Foreskin fibroblast (primary cell): ENCODE measurements at places on chromosomes 5 and 9.

DNA sequence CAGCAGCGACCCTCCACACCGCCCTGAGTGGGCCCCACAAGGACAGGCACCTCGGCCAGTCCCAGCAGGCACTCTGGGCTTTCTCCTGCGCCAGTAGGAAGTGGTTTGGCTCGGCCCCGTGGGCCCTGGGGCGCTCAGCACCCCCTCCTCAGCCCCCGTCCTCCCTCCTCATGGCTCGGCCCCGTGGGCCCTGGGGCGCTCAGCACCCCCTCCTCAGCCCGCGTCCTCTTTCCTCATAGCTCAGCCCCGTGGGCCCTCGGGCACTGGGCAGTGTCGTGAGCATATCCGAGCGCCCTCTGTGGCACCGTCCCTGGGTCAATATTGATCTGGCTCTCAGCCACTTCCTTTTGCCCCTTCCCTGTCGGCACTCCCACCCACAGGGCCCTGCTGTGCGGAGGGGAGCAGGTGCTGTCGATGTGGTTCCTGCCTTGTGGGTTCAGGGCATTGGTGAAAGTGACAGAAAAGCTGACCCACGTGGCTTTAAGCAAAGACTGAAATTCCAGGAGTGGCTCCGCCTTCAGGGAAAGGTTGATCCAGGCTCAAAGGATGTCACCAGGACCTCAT is 5.5 kb upstream of the SCGB3A1 start:
- DNase-seq: no peak

DNA sequence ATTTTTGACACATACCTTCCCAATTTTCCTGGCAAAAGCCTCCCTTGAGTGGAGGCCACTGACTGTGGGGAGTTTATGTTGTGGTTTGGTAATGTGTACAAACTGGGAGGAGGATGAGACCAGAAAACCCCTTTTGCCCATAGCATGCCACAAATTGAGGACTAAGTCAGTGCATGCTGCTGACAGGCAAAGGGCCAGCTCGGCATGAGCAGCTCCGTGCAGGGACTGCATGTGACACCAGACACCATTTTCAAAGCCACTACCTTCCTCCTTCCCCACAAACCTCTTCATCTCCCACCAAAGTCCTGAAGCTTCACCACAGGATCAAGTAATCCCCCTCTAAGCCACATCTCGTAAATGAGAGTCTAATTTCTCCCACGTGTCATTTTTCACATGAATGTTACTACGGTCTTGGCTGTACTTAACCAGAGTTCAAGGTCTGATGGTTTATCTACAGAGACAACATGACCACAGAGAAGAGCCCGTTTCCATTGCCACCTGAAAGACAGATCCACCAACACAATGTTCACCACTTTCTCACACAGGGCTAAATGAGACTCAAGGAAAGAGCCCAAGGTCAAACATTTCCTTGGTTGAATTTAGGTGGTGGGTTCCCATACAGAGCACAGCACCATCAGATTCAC is 106.5 kb downstream of the NFIB start:
- no peak for DNase-seq

GRCh38 chr9:16329671-16330113 is 540.8 kb downstream of the BNC2 start:
- DNase-seq: peak; percentile 44

DNA sequence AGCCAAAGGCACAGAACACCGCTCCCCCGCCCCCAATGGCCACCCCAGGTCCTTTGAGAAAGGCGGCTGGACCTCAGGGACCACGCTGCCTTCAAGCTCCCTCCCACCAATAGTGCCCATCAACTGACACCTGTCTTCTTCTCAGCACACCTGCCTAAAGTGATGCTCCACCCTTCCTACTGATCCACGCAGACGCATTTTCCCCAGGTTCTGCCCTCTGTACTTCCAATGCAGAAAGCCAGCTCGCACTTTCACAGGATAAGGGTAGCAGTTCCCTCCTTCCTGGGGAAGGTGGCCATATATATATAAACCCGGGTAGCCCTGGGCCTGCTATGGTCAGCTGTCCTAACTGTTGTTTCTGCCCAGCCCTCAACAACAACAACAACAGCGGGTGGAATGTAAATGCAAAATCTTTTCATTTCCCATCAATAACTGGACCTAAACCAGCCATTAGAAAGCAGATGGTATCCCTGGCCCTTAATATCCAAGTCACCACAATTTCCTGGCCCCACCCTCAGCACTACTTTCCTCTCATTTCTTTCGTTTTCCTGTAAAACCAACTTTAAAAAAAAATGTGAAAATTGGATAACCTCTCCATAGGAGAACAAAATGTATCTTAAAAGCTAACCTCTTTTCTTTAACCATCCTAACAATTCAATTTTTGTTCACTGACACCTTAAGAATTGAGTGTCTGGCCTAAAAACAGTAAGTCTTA is 1.7 kb downstream of the GOLM1 start:
- DNase-seq: no peak

DNA sequence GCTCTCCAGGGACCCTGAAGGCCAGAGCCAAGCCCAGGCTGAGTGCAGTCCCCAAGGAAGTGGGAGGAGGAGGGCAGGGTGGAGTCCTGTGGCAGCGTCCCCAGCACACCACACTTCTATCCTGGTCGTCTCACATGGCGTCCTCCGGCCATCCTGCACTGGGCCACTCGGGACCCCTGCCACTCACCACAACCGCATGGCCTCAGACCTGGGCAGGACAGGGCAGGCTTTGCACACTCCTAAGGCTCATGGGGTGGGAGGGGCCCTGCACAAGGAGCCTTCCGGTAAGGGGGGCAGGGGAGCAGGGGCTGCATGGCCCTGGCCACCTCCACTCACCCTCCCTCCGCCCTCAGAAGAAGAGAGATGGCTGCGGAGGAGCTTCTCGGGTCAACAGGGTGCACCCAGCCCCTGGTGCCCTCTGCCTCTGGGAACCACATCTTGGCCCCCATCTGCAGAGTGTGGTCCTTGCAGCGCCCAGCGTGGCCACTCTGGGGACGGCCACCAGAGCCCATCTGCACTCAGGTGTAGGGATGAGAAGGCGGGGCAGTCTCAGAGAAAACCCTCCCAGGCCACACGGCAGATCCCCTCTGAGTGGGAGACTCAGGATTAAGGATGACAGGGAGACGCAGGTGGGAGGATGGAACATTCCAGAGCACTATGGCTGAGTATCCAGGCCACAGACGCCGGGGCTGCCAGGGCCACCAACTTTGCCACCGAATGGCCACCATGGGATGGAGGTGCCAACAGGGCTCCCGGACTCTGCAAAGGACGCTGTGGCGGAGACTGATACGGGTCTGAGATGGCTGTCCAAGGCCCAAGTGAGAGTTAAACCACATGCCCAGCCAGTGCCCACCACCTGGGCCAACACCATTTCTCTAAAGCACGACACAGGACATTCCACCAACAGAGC is 7.6 kb downstream of the TPPP start:
- no peak for DNase-seq

DNA sequence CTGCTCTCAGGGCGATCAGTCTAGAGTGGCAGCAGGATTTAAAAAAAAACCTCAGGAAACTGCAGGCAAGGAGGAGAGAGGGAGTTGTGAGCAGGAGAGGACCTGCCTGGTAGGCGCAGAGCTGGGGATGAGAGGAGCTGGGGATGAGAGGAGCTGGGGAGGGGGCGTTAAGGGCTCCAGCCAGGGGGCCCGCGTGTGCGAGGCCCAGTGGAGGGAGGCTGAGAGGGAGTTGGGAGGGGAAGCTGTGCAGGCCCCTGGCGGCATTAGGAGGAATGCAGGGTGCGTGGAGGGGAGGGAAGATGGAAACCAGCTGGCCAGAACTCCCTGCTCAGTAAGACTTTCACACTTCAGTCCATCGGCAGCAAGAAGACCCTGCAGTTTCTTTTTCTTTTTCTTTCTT is 45.2 kb upstream of the HMCN2 start:
- DNase-seq: peak; percentile 13

- DNase-seq: peak; percentile 45
These were observed 41.4 kb upstream of the RNU6ATAC start for GRCh38 chr9:134205672-134206310.

DNA sequence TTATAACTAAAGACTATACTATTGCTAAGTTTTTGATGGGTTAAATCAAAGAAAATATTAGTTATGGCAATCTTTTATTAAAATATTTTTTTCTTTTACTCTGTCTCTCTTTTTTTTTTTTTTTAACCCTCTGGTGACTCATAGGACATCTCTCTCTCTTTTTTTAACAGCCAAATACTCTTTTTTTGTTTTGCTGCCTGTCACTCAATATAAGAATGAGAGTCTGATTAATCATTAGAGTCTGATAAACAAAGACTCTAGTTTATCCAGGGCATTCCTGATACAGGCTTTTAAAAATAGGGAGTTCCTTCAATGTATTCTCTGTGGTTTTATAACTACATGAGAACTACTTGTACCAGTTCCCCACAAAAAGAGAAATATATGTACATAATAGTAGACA is 77.3 kb downstream of the SLC38A9 start:
- DNase-seq: no peak

DNA sequence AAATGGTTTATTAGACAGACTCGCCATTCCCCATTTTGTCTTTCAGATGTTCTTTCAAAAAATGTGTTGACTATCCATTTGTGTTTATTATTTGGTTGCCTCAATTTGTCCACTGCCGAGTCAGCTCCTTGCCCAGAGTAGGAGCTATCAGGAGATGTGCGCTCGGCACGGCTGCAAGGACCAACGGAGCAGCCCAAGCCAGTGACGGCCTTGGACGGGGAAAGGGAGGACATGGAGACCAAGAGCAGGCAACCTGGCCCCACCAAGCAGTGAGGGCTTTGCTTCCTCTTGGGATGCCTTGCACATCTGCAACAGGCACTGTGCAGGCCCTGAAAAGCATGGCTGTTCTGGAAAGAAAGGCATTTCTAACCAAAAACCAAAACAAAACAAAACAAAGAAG is 69.8 kb downstream of the DEPDC1B start:
- DNase-seq: no peak

DNA sequence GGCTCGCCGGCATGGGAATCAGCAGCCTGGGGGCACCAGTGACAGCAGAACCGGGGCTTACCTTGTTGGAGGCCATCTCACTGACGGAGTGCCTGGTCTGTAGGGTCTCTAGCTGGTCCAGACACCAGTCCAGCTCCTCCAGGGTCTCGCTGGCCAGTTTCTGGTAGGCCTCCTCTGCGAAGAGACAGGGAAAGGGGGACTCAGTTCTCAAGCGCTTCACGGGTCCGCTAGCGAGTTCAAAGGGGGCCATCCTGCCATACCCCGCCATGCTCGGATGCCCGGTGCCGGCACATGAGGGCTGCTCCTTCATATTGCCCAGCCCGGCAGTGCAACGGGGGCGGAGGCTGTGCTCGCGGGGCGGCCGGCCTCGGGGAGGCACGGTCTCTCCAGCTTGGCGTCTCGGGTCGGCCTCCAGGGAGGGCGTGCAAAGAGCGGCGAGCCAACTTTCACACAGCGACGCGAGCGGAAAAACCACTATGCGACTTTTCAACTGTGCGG is 456.0 kb downstream of the RAB3C start:
- no peak for DNase-seq

GRCh38 chr5:55159763-55160492 is at the start of gene GPX8:
GPX8 (plus strand) TSS chr5:55160171; CDS start chr5:55160193, 22 bp downstream.
- peak; percentile 89 for DNase-seq

DNA sequence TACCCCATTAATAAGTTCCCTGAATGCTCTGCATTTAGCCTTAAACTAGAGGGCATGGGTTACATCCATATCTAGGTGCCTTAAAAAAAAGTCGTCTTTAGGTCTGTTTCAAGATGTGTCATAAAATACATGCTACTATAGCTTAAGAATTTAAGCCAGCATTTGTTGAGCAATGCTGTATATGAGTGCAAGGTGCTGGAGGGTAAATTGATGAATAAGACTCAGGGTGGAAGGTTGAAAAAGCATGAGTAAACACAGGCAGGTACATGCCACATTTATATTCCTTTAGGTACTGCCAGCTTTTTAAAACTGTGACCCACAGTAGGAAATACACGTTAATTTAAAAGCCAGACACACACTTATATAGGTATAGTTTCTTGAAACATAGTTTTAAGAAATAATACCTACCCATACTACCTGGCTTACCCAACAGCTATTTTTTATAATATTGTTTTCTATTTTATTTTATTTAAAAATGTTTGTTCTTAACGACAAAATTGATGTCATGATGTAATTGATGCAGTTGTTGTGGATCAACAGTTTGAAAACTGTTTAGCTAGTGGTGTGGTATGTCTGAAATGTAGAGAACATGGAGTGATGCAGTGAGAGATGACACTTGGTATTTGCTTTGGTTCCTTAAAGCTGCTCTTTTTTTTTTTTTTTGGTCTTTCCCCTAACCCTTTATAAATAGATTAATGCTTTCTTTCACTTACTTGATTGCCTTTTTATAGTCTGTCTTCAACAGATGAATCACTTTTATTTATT is 3.9 kb downstream of the HMGCR start:
- no peak for DNase-seq

GRCh38 chr9:38622288-38622674 is 1.9 kb upstream of the ANKRD18A start:
- DNase-seq: no peak

- DNase-seq: no peak
These were observed 5.8 kb downstream of the SH3RF2 start for GRCh38 chr5:145942201-145942600.

DNA sequence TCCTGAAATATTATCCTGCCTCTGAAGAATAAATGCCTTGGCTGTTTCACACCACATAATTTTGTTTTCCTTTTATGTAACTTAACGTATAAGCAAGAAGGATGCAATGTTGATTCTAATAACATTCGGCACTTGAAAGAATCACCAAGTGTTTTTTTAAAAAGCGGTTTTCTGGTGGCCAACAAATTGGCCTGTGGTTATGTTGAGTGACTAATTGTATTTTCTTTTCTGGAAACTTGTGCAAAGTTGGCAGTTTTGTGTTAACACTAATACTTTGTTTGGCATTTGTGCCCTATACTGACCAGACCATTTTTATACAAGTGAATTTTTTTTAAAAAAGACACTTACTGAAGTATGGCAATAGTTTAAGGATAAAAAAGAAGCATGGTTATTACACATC is 452.7 kb downstream of the BNC2 start:
- no peak for DNase-seq

GRCh38 chr9:91658513-91659105 is 235.0 kb upstream of the NFIL3 start:
- DNase-seq: no peak
